ENCODE measurements at places on chromosomes 2 and 18.

- no peak for DNase-seq
Measured at GRCh38 chr2:190137561-190137960, 75.0 kb upstream of the MSTN start.

DNA sequence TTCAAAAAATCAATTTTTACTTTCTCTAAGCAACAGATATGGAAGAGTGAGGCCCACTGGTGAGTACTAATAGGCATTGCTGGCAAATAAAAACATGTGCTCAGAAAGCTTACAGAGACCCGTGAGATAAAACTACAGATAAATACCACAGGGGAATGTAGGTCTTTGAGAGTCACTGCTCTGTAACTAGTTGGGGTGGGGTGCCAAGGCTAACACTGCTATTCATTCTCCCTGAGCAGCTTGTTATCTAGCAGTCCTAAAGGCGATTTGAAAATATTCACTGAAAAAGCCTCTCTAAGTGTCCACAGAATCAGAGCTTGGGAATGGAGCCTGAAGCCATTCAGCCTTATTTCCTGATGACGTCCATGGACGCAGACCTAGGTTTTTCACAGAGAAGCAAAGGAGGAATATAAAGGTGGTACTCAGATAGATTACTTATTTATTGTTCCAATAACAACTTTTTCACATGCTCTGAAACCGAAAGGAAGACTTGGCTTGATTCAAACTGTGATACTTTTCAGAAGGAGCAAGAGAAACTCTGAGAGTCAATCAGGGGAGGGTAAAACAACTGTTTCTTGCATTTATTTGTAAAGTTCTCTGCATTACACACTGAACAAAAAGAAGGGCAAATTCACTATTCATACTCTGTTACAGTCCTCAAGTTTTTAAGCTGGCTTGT lies 188.4 kb downstream of the PPP1R1C start:
- no peak for DNase-seq

GRCh38 chr2:5242751-5243150 lies 449.4 kb upstream of the SOX11 start:
- DNase-seq = no peak

DNA sequence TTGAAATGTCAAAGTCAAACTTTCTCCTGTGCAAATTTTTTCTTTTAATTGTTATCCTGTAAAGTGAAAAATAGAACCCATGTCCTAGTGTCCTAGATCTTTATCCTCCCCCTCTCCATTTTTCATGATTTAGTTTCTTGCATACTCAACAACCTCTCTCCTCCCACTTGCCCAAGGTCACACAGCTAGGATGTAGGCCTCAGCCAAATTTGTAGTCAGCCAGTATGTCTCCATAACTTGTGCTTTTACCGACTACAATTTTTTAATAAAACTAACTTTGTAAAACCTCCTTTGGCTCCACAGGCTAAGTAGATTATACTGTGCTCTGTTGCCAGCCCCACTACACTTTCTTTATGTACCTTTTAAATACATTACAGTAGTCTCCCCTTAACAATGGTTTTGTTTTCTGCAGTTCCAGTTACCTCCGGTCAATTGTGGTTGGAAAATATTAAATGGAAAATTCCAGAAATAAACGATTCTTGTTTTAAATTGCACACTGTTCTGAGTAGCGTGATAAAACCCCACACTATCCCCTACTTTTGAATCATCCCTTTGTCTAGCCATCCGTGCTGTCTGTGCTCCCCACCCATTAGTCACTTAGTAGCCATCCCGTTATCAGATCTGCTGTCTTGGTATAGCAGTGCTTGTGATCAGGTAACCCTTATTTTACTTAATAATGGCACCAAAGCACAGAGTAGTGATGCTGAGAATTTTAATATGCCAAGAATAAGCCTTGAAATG lies 22.8 kb downstream of the GULP1 start:
- no peak for DNase-seq

- DNase-seq = no peak
Measured at GRCh38 chr2:28488858-28489575, 6.8 kb upstream of the PLB1 start.

GRCh38 chr2:185202945-185203528 lies 535.6 kb upstream of the FSIP2 start:
- DNase-seq = no peak

GRCh38 chr18:73007195-73007914 lies 139.6 kb upstream of the NETO1 start:
- DNase-seq = no peak

- no peak for DNase-seq
Measured at GRCh38 chr2:146048141-146048540, 1528.2 kb upstream of the ZEB2 start.

DNA sequence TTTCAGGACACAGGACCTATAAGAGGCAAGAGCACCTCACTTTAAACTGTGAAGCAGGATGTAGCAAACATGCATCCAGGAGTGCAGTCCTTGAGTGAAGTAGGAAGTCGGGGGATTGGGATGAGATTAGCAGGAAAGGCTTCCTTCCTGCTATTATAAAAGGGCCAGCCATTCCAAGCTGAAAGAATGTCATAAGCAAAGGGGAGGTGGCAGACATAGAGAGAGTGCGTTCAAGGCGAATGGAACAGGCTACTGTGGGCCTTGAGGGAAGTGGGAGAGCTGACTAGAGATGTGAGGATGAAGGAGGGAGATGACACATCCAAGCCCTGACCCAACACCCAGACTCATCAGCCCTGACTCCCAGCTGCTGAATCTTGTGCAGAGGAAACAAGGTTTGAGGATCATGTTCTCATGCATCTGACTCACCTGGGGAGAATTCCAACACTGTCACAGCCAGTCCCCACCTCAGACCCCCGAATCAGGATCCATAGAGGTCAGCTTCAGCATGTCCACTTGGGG lies 63.9 kb downstream of the GYPC start:
- no peak for DNase-seq

DNA sequence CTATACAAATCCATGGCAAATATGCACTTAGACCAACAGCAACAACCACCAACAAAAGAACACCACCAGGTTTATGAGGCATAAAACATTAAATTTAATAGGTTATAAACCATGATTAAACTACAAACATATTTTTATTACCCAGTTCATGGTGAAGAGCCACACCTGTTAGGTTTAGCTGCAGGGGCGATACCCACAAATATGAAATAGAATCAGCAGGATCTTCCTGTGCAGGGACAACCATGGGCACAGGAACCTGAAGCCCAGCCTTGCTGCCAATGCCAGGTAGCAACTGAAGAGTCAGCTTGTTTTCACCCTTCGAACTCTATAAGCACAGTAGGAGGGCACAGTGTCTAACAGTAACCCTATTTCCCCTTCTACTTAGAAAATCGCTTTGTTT lies 675.0 kb downstream of the SATB2 start:
- no peak for DNase-seq

- DNase-seq = no peak
Measured at GRCh38 chr2:32212295-32212694, 46.6 kb downstream of the SLC30A6 start.

DNA sequence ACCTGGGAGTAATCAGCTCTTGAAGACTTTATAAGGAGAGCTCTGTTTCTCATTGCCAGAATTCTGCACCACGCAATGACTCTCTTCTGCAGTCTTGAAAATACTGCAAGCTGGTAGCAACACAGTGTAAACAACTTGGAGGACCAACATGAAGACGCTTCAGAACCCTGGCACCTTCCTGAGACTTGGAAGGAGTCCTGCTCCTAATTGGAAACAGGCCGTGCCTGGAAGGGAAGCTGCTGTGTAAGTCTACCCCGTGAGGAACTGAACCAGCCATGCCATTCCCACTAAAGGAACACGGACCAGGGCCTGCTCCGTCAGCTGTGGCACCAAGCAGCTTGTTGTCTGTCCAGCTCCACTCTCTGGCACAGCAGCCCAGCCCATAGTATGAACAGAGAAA lies 171.1 kb downstream of the PAX3 start:
- DNase-seq = no peak

GRCh38 chr2:237456200-237456843 lies 30.7 kb upstream of the MLPH start:
- DNase-seq = no peak

DNA sequence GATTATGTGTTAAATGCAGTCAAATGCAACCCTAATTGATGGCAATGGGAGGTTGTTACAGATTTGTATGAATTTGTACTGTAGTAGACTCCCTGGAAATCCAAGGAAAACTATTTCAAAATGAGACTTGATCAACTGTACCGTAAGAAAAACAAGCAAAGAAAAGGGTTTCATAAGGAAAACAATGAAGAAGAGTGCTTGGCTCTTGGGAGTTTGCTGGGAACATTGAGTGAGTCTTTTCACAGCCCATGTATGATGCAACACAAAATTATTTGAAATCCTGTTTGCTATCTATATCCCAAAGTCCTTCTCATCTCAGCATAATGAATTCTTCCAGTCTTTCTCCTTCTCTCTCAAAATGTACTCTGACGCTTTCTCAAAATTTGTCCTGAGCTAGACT lies 67.0 kb upstream of the OSR1 start:
- DNase-seq = no peak

DNA sequence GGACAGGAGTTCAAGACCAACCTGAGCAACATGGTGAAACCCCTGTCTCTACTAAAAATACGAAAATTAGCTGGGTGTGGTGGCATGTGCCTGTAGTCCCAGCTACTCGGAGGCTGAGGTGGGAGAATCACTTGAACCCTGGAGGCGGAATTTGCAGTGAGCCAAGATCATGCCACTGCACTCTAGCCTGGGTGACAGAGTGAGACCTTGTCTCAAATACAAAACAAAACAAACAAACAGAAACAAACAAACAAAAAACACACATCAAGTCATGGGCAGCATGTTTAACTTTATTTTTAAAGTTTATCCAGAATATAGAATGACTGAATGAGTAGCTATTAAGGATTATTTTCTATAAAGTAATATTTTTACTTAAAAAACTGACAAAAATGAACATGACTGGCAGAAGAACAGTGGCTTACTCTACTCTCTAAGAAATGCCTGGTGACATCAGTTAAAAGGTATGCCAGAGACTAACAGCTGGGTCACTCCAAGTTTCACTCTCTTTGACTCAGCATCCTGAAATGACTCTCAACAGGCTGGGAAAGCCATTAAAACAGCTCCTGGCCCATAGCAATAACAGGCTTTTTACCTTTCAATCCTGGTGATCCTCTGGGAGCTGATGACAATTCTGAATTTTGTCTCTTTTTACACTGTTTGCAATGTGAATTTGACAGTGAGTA lies 281.6 kb upstream of the STON1 start:
- no peak for DNase-seq

GRCh38 chr2:45707661-45708060 lies 56.2 kb downstream of the PRKCE start:
- DNase-seq = no peak

DNA sequence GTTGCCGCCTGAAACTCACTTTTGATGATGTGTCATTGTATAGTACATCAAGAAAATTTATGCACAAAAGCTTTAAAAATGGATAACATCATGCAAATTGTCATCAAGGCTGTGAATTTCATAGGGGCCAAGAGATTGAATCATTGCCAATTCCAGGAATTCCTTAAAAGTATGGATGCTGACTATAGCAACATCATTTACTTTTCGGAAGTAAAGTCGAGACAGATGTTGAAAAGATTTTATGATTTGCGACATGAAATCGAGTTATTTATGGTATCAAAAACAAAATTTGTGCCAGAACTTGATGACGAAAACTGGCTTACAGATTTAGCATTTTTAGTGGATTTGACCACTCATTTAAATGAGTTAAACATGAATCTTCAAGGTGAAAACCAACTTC lies 56.3 kb downstream of the ASB1 start:
- DNase-seq = no peak

GRCh38 chr2:146632707-146633106 lies 1212.1 kb upstream of the ACVR2A start:
- no peak for DNase-seq

- DNase-seq = no peak
Measured at GRCh38 chr18:25144820-25145219, 207.1 kb downstream of the ZNF521 start.

GRCh38 chr2:86107031-86107430 lies 996 bp downstream of the PTCD3 start:
- DNase-seq = no peak

- no peak for DNase-seq
Measured at GRCh38 chr18:76466410-76466991, 28.5 kb downstream of the ZNF516 start.

GRCh38 chr2:216554755-216555154 lies 56.1 kb downstream of the RPL37A start:
- DNase-seq = no peak

DNA sequence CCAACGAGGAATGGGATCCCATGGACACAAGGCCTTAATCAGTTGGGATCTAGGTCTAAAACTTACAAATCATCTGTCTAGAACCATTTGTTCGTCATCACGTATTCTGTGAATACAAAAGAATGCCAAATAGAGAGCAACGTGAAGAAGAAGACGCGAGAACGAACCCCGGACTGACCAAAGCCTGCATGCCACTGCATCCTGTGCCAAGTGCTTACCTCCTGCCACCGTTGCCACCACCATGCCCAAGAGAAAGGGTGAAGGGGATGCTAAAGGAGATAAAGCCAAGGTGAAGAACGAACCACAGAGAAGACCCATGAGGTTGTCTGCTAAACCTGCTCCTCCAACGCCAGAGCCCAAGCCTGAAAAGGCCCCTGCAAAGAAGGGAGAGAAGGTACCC lies 30.2 kb downstream of the ITSN2 start:
- DNase-seq = no peak

GRCh38 chr2:8438476-8438875 lies 243.4 kb upstream of the ID2 start:
- no peak for DNase-seq

DNA sequence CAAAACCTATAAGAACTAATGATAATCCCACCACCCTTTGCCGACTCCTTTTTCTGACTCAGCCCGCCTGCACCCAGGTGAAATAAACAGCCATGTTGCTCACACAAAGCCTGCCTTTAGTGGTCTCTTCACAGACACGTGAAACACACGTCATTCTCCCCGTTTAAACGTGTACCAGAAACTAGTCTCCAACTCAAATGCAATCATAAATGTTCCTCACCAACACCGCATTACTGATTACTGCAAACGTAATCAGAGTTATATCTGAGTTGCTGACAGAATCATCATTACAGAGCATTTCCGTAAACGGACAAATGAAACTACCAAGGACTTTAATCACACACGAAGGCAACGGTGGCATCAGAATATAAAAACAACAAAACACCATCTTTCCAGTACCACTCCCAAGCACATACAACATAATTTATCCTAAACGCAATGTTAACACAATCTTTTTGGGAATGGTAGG lies 1.9 kb downstream of the CLK1 start:
- no peak for DNase-seq

GRCh38 chr18:42018831-42019230 lies 63.8 kb downstream of the PIK3C3 start:
- DNase-seq = no peak

All from activated B cell treated with CpG ODN at 0.5 μM for 24 hours (primary cell).